ENCODE measurements at places on chromosomes 4 and X.

- no peak for DNase-seq
Measured at GRCh38 chr4:105541420-105541819, 11.0 kb upstream of the ARHGEF38 start.

DNA sequence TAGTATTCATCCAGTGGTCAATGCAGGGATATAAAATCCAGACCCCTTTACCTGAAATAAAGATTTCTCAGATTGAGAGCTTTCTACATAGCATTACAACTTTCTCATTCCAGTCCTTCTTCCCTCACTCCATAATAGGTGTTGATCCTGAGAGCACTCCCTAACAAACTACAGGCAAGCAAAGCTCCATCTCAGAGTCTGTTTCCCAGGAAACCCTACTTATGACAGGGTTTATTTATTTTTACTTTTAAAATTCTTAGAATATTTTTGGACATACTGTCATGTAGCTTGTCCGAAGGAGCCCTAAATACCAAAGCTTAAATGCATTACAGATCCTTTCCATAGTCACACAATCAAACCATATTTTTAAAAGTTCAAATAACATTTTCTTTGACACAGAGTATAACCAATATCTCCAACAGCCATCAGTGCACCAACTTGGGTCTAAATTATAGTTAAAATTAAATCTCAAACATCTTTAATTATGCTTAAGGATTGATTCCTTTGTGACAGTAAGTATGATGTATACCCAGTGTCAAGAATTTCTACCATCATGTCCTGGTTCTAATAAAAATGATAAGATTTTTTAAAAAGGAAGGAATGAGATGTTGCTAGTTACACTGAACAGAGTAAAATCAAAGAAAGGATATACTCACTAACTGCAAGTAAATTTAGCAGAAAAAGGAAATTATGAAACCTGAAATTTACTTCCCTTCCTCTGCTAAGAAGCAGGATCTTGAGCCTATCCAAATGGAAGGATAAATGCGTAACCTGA lies 580.4 kb upstream of the ADGRL3 start:
- no peak for DNase-seq

- DNase-seq = no peak
Measured at GRCh38 chr4:30728311-30728710, 8.1 kb downstream of the PCDH7 start.

DNA sequence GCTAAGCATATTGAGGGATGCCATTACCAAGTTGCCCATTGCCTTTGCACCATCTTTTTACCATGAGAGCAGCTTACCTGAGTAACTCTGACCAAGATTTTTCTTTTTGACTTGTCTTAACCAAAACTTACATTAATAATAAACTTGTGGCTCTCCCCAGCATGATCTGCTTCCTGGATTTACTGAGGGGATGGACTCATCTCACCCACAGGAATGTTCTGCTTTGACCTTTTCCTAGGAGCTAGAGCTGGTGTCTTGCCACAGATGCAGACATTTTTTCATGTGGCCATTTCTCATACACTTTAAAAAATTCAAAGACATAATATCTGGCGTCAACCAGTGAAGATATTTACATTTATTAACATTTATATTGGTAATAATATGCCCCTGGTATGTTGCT lies 79.2 kb upstream of the EFHC2 start:
- no peak for DNase-seq

DNA sequence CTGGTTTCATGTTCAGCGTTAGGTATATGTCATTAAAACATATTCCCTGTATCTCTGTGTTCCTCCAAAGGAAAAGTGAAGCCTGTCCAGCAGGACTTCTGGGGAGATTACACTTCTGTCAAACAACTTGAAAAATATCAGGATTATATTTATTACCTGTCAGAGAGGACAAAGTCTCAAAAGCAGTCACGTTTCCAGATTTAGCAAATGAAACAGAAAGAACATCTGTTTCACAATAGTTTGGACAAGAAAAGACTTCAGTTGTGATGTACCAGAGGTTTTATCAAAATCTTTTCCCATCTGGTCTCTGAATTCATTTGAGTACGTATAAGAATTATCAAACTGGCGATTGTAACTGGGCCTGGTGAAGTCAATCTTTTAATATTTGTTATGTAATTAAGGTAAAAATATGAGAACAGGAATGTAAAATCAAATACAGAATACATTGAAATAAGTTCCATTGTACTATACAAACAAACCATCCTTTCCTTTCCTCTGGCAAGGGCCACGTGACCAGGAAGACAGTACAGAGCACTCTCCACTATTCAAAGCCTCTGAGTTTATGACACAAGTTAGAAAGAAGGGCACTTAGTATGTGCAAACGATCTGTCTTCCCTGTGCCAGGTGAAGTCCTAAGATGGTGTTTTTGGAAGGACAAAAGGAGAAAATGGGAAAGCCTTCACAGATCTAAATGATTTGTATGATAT lies 3.2 kb downstream of the CASP3 start:
- DNase-seq = no peak

DNA sequence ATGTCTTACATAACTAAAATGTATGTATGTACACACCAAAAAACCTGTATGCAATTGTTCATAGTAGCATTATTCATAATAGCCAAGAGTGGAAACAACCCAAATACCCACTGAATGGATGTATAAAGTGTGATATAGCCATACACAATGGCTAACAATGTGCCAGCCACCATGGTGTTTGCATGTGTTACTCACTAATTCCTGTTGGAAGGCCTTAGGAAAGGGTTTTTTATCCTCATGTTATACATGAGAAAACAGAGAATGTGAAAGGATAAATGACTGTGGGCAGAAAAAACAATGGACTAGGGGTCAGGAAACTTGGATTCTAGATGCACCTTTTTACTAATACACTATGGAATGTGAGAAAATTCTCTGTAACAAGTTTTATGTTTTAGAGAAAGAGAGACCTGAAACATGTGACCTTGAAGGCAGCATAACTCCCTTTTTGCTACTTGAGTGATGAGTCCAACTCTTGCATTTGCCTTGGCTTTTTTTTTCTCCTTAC lies 55.7 kb downstream of the TIGD2 start:
- DNase-seq = no peak

GRCh38 chr4:71470524-71470923 lies 131.7 kb downstream of the SLC4A4 start:
- no peak for DNase-seq

DNA sequence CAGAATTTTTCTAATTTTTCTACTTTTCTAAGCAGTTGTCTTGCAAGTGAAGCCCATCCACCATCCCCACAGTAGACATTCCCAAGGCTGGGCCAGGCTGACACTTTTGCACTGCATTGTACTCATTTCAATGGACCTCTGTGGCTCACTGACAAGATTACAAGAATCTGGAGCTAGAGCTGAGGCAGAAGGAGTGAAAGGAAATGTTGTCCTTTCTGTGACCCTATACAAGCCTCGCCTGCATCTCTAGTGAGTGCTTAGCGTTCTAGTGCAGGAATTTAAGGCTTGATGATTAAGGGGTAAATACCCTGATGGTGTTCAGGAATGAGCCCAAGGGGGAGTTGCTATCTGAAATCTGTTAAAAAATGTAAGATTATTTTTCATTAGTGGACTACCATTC lies 6.3 kb downstream of the MAGED1 start:
- DNase-seq = no peak

- no peak for DNase-seq
Measured at GRCh38 chrX:154473683-154474082, 5.4 kb downstream of the LAGE3 start.

DNA sequence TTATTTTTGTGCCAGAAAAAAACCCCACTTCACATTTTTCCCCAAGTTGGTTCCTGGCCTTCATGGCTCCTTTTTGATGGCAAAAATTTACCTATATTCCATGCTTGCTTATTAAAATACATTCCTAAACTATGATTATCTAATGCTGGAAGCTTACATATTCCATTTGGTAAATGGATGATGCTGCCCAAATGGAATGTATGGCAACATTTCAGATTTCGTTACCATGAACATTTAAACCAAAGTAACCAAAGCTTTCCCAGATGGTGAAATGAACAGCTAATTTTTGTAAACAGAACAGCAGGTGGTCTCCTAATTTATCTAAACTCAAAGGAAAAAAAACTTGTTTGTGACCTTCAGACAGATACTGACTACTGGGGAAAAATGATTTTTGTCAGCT lies 110.8 kb upstream of the TEX13A start:
- no peak for DNase-seq

DNA sequence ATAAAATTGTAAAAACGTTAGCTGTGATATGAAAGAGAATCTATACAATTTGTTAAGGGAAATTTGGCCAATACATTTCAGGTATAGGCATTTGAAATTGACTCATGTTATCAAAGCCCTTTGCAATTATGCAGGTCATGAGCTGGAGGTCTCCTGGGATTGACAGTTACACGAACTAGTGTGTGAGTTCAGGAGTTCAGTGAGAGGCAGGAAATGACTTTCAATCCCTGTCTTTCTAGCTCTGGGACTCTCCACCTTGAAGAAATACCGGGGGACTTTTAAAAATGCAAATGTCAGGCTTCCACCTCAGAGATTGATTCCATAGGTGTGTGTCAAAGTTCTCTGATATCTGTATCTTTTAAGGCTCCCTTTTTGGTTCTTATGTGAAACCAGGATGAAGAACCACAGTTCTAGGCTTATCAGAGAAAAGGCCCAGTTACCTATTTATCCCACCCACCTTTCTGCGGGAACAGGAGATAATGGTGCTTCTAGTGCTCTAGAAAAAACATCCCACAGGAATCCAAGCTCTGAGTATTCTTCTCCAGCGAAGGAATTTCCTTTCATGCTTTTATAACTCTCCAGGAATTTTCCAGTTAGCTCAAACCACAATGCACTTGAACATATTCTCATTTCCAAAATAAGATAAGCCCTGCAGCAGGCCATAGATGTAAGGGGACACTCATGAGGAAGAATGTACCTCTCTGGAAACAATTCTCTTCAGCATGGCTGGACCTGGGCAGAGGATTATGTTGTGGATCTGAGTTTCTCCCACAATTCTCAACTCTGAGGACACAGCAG lies 501.0 kb downstream of the IDS start:
- no peak for DNase-seq

DNA sequence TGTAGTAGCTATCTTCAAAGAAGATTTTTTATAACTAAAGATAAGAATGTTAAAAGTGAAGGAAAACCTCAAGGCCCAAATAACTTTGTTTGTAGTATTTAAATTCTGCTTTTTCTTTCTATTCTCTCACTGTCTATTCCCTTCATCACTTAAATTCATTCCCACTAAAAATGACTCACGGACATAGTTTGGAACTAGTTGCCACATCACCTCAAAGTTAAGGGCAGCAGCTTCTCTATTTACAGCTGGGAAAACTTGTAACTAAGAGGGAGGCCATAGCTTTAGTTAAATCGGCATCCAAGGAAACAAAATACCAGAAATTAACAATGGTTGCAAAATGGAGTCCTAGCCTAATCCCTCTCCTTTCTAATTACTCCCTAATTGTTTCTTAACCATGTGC lies 325.4 kb upstream of the MAGEB2 start:
- no peak for DNase-seq
